Occipital lobe (tissue), 3 donors: ENCODE measurements at places on chromosomes 3 and 15.

- no peak for DNase-seq
Measured at GRCh38 chr15:68676011-68676605, 97.3 kb downstream of the CORO2B start.

DNA sequence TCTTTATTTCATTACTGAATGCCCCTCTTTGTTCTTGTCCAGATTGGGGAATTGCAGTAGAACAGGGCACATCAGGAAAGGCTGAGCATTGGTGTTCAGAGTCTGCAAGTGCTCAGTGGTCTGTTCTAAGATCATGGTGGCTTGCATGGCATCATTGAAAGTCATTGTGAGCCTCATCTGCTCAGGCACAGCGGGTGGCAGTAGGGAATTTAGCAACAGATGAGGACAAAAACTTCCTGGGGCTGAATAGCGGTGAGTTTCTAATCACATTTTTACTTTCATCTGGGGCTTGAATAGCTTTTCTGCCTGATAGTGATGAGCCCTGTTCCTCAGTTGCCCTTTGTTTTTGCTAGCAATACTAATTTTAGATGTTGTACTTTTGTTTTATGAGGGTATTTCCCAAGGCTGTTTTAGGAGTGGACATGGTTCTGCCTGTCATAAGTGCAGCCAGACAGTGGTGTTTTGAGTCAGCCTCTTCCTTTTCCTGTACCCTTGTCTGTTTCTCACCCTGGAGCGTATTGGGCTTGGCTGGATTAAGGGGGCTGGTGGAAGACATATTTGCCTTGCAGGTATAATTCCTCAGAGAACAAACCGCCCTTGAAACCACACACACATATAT, 127.2 kb upstream of the IL12A start:
- DNase-seq = no peak

DNA sequence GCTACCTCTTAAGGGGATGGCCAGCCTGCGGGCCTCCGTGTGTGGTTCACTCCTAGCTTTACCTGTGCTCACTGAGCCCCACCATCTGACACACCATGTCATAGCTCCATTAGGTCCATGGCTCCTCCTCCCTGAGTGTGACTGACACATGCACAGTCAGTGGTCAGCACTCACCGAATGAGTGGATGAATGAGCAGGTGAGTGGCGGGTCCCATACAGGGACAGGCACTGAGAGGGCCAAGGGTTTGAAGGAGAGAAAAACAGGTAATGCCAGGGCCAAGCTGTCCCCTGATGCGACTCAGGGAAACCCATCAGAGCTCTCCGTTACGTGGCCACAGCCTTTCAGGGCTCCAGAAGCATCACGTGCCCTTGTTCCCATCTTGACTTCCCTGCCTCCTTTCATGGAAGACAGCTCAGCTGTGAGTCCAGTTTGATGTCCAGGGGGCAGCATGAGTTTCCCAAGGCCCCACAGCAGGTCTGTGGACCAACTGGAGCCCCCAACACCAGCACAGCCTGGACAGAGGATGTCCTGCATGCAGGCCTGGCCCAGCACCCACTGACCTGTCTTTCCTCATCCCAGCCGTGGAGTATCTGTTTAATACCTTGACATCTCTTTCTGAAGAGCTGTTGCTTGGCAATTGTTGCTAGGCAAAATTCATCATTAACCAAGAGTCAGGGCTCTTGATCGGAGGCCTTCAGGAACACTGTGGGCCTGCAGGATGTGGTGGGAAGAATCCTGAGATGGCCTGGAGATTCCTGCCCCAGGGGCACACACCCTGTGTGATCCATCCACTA, 84.4 kb downstream of the PLXNA1 start:
- no peak for DNase-seq

DNA sequence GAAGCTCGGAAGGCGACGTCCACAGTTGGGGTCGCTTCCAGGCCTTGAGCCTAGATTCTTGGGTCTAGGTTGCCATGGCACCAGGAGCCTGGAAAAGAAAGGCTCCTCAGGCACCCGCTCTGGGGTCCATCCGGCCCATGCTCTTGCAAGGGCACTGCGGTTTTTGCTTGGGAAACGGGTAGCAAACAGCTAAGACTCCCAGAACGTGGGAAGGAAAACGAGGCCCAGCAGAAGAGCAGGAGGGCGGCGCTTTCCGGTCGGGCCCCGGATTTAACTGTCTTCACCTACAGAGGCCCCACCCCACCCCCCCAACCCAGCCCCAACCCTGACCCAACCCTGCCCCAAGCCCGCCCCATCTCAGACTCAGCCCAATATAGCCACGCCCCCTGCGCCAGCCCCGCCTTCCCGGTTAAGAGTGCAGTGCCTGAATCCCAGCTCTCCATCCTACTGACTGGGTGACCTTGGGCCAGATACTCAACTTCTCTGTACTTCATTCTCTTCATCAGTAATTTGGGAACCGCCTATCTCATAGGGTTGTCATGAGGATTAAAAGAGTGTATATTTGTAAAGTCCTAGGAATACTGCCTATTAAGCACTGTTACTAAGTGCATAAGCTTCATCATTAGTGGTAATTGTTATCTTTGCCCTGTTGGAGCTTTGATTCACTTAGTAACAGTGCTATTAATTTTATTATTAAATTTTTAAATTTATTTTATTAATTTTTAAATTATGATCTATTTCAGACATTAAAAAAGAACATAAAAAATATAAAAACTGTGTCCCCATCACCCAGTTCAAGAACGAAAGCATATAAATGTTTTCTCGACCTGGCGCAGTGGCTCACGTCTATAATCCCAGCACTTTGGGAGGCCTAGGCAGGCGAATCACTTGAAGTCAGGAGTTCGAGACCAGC, 28.4 kb upstream of the SMAD6 start:
- DNase-seq = no peak

- no peak for DNase-seq
Measured at GRCh38 chr15:48795901-48796300, 15.0 kb downstream of the CEP152 start.

DNA sequence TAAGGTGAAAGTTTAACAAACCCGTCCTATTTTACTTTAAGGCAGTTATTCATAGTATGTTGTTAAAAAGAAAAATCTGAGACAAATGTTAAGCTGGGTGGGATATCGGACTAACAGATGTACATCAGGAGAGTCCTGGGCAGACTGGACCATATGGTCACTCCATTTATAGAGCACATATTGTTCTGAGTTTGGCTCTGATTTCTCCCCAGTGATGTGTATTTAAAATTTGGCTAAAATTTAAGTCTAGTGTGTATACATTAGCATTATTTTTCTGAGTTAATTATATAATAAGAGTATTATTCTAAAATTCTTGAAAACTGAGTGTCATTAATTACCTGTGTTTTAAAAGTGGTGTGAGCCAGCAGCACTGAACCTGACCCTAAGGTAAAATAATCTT, 6.1 kb downstream of the GMPS start:
- no peak for DNase-seq

DNA sequence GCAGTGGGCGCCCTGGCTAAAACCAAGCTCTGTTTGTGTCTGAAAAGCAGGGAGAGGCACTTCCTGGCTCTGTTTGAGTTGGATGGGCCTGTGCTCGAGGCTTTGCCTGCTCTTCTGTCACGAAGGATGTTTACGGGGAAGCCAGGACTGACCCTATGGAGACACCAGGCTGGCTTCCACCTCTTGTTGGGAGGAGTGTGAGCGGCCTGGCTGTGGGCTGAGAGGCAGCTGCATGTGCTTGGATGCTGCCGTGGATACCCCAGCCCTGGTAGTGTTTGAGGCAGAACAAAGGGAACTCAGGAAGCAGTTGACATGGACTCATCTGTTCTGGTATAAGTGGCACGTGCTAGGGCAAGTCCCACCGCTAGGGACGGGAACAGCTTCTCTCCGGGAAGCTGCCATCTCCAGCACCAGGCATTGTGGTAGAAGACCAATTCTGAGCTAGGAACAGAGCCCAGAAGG, 17.6 kb upstream of the SLC41A3 start:
- DNase-seq = no peak
